Suppressor macrophage treated with lipopolysaccharide for 4 hours (primary cell): ENCODE measurements at places on chromosomes 5 and 9.

DNA sequence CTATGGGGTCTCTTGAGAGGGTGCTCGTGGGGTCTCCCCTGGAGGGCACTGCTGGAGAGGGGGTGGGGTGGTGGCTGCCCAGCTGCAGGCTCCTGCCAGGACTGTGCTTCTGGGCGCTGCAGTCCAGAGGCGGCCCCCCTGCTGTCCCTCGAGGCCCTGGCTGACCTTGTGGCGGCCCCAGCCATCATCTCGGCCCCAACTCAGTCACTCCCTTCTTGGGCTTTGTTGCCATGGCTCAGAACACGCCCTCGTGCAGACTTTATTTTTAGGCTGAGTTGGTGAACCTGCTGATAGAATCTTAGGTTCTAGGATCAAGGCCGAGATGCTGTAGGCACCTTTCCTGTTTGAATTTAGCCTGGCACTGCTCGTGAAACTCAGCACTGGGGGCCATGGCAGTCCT is 22.8 kb downstream of the FBXW5 start:
- DNase-seq, result no peak

DNA sequence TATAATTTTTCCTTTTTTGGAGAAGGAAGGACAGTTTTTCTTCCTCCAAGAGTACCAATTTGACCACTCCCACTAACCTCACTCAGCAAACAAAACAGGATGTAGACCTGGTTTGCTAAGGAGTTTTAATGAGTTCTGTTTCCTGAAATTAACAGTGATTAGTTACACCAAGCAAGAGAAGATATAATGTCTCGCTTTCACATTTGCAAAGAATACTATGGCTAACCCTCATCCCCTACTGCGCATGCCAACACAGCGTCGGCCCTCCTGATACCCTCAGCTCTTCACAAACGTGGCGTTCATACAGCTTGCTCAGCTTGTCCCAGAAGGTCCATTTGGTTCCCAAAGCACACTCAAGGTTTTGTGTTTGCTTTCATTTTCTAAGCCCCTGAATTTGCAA is 41.9 kb upstream of the IPPK start:
- DNase-seq, result peak; percentile 11

DNA sequence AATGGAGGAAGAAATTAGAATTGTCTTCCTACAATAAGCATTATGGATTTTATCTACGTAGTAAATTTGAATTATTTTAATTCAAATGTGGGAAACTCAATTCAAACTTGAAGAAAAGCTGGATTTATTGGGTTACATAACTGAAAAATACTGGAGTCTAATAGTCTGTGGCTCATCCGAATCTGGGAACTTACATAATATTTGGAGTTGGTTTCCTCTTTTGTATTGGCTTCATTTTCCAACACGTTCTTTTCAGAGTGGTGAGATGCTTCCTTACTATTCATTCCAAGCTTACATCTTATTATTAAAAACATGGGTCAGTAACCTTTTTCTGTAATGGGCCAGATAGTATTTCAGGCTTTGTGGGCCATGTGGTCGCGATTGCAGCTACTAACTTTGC is 164.8 kb downstream of the ARHGAP26 start:
- peak; percentile 78 for DNase-seq

GRCh38 chr9:91485006-91485405 is 61.4 kb upstream of the NFIL3 start:
- no peak for DNase-seq

GRCh38 chr5:113448252-113448651 is 13.5 kb upstream of the TSSK1B start:
- no peak for DNase-seq

DNA sequence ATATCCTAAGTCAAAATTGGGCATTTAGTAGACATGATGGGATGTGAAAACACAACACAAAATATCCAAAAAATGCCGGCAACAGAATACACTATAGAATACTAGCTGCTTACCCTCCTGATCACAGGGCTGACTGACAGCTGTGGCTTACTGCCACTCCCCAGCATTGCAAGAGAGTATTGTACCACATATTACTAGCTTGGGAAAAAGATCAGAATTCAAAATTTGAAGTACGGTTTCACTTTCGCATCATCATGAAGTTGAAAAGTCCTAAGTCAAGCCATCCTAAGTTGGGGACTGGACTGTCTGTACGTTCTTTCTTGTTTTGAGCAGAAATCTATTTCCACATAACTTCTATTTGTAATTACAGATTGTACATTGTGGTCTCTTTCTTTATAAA is 851.4 kb downstream of the MAT2B start:
- no peak for DNase-seq

- no peak for DNase-seq
Observed at GRCh38 chr5:156687514-156687913, 162.6 kb upstream of the PPP1R2B start.

GRCh38 chr9:29393064-29393463 is 1819.8 kb upstream of the C9orf72 start:
- DNase-seq, result no peak

DNA sequence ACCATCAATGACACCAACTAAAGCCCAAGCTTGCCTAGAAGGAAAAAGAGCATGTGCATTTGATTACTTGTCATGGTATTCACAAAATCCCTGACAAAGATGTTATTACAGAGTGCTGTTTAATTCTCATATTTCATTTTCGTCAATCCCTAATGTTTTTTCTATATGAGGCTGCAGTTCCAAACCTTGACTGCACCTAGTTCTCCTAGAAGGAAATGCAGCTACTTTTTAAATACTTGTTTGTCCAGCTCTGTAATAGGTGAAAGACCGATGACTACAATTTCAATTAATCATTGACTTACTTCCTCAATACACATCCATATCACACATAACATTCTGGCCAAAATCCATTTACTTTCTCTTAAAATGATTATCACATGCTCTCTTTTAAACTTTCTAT is 28.1 kb downstream of the CEMIP2 start:
- DNase-seq, result no peak

DNA sequence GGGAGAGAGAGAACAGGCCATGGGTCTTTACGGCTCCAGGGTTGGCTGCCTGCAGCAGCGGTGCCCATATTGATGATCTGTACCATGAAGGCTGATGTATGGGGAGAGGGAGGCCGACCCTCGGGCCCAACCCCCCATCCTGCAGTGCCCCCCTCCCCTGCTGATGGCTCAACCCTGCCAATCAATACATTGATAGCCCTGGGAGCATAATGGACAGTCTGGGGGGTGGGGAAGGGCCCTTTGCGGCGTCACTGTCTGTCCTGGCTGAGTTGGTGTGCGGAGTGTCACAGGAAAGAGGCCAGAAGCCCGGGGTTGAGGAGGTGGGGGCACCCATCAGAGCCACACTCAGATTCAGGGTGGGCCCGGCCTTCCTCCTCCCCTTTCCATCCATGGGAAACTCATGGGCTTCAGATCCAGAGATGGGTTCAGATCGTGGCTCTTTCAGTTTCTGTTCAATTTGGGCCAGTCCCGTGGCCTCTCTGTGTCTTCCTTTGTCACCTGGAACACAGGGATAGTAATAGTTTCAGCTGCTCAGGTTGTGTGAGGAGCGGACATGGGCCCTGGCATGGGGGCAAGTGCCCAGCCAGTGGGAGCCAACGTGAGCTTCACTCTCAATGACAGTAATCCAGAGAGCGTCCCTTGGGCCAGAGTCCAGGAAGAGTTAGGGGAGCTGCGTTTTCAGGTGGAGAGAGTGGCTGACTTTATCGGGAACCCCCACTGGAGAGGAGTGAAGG is 9.5 kb downstream of the FGF18 start:
- no peak for DNase-seq

DNA sequence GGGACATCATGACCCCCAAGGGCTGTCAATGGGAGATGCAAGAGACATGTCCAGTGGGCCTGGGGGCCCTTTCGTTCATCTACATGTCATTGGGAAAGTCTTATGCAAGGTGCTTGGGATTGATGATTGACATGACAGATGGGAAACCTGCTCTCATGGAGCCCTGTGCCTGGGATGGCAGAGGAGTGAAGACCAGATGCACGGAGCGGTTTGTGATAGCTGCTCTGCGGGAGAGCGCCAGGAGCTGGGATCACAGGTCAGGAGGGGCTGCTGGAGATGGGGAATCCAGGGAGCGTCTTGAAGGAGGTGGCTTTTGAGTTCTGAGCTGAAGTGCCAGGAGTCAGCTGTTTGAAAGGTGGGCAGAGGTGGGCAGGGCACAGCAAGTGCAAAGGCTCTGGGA is 104.3 kb downstream of the FGF18 start:
- no peak for DNase-seq

DNA sequence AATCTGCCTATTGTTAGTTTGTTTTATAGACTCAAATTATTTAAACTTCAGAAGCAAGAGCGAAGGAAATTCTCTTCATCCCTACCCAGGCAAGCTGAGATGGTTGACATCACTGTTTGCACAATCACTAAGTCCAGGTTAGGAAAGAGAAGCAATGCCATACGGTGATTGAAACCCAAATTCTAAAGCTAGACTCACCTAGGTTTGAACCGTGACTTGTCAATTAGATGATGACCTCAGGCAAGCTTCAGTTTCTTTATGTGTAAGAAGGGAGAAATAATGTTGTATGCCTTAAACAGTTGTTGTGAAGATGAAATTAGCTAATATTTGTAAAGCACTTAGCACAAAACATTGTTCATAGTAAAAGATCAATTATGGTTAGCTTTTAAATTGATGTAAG is 96.5 kb upstream of the ANKRD55 start:
- peak; percentile 6 for DNase-seq

DNA sequence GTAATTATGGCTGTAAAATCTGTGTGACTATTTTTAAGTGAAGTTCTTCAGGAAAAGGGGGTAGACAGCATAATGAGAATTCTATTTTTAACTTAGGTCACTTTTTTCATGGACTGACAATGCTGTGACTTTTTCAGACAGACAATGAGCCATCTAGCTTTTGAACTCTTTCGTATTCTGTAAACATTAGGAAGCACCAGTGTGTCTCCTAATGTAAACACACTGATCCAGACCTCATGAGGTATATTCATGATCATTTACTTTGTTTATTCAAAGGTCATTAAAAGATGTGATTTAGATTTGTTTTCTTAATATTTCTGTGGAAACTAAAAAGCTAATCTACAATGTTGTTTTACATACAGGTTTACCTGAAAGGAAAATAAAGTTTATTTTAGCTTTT is 352.6 kb downstream of the ADGRV1 start:
- no peak for DNase-seq
